Stomach (tissue), 19 donors: ENCODE measurements at places on chromosomes 2 and 18. TPM values are rescaled to one million over a fixed set of nuclear protein-coding genes. Genes with fewer than 3 reads are reported as not detected.

- H3K27ac ChIP-seq, result no peak overlapping the region
- H3K36me3 ChIP-seq, result no peaks in the 10 kb centered on the region
- no peak overlapping the region for H3K4me3 ChIP-seq
- peaks cover 5% of the 10 kb centered on the region for H3K27me3 ChIP-seq
- DNase-seq, result no peak
Measured at GRCh38 chr2:235447210-235447609, 46.6 kb upstream of the AGAP1 start.

DNA sequence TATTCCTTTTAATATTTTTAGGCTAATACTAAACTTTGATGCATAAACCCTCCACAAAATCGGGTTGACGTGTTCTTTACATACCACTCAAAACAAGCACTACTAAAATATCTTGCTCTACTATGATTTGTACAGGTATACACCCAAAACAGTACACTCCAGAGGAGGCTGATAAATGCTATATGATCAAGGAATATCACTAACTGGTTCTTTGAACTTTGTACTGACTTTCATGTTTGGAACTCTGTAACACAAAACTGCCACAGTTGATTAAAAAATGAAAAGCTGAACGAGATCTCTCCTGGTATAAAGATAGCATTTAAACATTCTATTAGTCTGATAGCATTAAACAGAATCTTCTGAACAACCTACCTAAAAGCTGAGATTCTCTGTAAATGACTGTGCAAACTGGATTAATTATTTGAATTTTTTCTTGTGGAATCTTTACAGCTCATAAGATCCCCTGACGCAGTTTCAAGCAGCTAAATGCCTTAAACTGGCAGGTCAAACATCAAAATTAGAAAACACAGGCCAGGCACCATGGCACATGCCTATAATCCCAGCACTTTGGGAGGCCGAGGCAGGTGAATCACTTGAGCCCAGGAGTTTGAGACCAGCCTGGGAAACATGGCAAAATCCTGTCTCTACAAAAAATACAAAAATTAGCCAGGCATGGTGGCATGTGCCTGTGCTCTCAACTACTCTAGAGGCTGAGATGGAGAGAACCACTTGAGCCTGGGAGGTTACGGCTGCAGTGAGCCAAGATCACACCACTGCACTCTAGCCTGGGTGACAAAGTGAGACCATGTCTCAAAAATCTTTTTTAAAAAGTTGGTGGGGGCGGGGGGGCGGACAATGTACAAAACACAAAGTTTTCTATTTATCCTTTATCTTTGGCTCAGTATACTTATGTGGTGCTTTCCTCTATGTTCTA, 150.6 kb downstream of the EXOC6B start:
- no peak for DNase-seq
- no peak overlapping the region for H3K4me3 ChIP-seq
- peaks cover 32% of the 10 kb centered on the region for H3K4me1 ChIP-seq
- no peaks in the 10 kb centered on the region for H3K27me3 ChIP-seq
- H3K36me3 ChIP-seq, result no peaks in the 10 kb centered on the region
- H3K27ac ChIP-seq, result no peak overlapping the region

DNA sequence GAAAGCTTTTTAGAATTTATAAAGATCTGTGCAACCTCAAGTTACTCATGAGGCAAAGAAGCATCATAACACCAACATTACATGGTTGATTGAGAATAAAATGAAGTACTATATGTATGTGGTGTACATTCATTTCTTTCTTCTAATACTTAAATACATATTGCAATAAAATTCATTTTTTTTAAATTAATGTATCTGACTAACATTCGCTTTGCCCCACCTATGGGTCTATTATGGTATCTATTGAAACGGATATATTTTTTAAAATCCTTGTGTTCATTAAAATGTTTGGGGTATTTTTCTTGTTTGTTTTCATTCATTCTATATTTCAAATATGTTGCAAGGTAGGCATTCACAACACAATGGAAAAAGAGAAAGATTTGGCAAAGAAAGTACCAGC, 237.5 kb downstream of the DSEL start:
- H3K27me3 ChIP-seq, result no peaks in the 10 kb centered on the region
- no peaks in the 10 kb centered on the region for H3K4me1 ChIP-seq
- no peak overlapping the region for H3K27ac ChIP-seq
- no peaks in the 10 kb centered on the region for H3K36me3 ChIP-seq
- no peak overlapping the region for H3K4me3 ChIP-seq

GRCh38 chr18:36706134-36706881, 122.5 kb downstream of the TPGS2 start:
- no peak overlapping the region for H3K27ac ChIP-seq
- no peak overlapping the region for H3K4me3 ChIP-seq
- no peaks in the 10 kb centered on the region for H3K36me3 ChIP-seq
- no peak for DNase-seq
- no peaks in the 10 kb centered on the region for H3K4me1 ChIP-seq

- DNase-seq, result no peak
- no peak overlapping the region for H3K4me3 ChIP-seq
- H3K4me1 ChIP-seq, result no peaks in the 10 kb centered on the region
- no peak overlapping the region for H3K27ac ChIP-seq
- H3K36me3 ChIP-seq, result no peaks in the 10 kb centered on the region
Measured at GRCh38 chr2:228848638-228849037, 422.4 kb downstream of the PID1 start.

DNA sequence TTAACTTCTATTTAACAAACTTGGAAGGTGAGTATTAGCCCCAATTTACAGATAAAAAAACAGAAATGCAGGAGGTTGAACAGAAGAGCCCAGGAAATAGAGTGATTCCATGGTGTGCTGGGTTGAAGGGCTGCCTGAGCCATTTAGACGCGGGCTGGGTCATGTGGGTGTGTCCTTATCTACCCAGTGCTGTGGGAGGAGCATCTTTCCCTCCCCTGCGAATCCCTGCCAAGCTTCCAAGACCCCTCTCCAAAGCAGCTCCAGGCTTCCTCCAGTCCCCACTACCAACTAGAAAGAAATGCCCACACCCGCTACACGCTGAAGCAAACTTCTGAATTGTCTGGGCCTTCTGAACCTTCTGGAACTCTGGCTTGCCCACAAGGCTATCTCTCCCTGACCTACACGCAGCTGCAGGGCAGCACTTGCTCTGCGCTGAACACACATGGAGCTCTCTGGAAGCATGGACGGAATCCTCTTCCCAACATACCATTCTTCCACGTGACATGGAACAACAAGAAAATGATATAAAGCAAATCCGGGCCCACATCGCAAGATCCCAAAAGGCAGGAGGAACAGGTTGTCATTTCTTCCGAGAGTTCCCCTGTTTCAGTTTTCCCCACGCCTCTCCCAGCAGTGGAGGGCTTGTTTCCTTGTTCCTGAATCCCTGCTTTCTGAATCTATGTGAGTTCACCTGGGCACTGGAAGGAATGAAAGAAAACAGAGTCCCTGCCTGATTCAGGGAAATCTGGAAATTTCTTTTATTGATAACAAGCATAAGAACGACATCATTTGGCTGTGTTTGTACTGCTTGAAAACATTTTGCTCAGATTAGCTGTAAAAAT, 562.7 kb upstream of the ID2 start:
- no peak overlapping the region for H3K4me3 ChIP-seq
- peak; percentile 35 for DNase-seq
- H3K36me3 ChIP-seq, result no peaks in the 10 kb centered on the region
- H3K27me3 ChIP-seq, result no peaks in the 10 kb centered on the region
- peak overlapping the region; percentile 13 for H3K27ac ChIP-seq

- H3K36me3 ChIP-seq, result no peaks in the 10 kb centered on the region
- peaks cover 61% of the 10 kb centered on the region for H3K4me1 ChIP-seq
- H3K27me3 ChIP-seq, result no peaks in the 10 kb centered on the region
- H3K27ac ChIP-seq, result no peak overlapping the region
- peak; percentile 79 for DNase-seq
Measured at GRCh38 chr2:219119422-219120043, 41.1 kb downstream of the NHEJ1 start.

DNA sequence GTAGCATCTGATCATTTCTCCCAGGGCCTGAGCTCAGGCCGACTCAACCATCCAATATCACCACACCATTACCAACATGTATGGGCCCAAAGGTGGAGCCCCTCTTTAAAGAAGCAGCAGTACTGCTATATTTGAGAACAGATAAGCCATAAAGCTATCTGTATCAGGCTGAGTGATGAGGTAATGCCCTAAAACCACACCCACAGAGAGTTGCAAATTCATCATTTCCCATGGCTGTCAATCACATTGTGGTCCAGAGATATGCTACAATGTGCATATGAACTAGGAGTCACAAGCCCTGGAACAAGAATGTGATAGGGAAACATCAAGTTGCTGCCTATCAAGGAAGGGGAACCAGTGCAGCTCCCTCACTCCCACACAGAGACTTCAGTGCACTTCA, 52.6 kb upstream of the GALNT13 start:
- no peak overlapping the region for H3K27ac ChIP-seq
- no peaks in the 10 kb centered on the region for H3K36me3 ChIP-seq
- no peak for DNase-seq
- H3K4me1 ChIP-seq, result no peaks in the 10 kb centered on the region

DNA sequence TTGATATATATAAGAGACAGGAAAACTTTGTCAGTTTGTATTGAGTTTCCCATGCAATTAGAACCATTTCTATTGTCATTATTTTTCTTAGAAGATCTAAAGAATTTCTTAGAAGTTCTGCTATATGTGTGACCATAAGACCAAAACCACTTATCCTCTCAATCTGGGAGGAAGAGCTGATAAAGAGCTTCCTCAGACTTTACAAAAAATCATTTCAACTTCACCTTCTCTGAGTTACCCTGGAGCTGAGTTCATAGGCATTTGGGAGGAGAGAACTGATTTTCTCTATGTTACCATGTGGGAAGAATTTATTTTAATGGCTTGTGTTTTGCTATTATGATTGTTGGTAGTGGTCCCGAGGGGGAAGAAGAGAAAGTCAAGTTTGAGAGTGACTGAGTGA, 329.3 kb downstream of the GPD2 start:
- no peaks in the 10 kb centered on the region for H3K36me3 ChIP-seq
- DNase-seq, result no peak
- H3K27me3 ChIP-seq, result no peaks in the 10 kb centered on the region
- H3K4me3 ChIP-seq, result no peak overlapping the region

- no peak for DNase-seq
- no peak overlapping the region for H3K4me3 ChIP-seq
- no peaks in the 10 kb centered on the region for H3K4me1 ChIP-seq
- H3K27me3 ChIP-seq, result no peaks in the 10 kb centered on the region
Measured at GRCh38 chr2:135086222-135086621, 34.1 kb downstream of the RAB3GAP1 start.

DNA sequence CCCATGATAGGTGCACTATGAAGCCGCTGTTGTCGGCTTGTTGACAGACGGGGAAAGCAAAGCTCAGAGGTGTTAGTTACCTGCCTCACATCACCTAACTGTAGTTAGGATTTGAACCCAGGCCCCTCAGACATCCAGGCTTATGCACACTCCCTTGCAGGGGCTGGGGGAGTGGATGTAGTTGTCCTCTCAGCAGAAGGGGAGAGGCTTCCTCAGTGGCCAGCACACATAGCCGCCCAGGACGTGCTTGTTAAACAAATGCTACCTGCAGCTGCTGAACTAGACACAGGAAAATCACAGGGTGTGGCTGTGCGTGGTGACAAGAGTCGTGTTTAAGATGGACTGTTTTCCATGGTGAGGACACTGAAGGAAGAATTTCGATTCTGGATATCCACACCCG, 39.2 kb downstream of the GREB1 start:
- H3K4me3 ChIP-seq, result no peak overlapping the region
- H3K27me3 ChIP-seq, result no peaks in the 10 kb centered on the region
- H3K27ac ChIP-seq, result no peak overlapping the region
- no peak for DNase-seq
- H3K4me1 ChIP-seq, result peaks cover 20% of the 10 kb centered on the region

DNA sequence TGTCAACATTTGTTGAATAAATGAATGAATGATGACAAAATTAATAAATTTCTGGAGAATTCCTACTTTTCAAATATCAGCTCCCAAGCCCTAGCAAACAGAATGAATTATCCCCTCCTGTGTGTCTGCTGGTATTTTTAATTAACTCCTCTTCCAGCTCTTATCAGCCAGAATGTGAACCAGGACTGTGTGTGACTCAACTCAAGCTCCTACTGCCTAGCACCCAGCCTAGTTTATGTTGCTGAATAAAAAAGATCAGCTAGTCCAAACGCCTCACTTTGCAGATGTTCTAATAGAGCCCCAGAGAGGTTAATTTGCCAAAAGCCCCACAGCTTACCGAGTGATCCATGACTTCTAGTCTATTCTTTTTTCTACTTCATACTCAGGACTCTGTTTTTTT, 50.3 kb downstream of the RABL2A start:
- no peak overlapping the region for H3K4me3 ChIP-seq
- H3K36me3 ChIP-seq, result no peaks in the 10 kb centered on the region
- DNase-seq, result no peak

- H3K27me3 ChIP-seq, result no peaks in the 10 kb centered on the region
- DNase-seq, result no peak
- H3K36me3 ChIP-seq, result no peaks in the 10 kb centered on the region
- H3K4me1 ChIP-seq, result no peaks in the 10 kb centered on the region
- peak overlapping the region; percentile 26 for H3K27ac ChIP-seq
Measured at GRCh38 chr2:68737711-68738110, 3.1 kb downstream of the ARHGAP25 start.

- no peaks in the 10 kb centered on the region for H3K4me1 ChIP-seq
- H3K36me3 ChIP-seq, result peaks cover 61% of the 10 kb centered on the region
- H3K27me3 ChIP-seq, result no peaks in the 10 kb centered on the region
- H3K4me3 ChIP-seq, result no peak overlapping the region
- DNase-seq, result no peak
- no peak overlapping the region for H3K27ac ChIP-seq
Measured at GRCh38 chr2:74081030-74081762, 66.5 kb downstream of the BOLA3 start.

DNA sequence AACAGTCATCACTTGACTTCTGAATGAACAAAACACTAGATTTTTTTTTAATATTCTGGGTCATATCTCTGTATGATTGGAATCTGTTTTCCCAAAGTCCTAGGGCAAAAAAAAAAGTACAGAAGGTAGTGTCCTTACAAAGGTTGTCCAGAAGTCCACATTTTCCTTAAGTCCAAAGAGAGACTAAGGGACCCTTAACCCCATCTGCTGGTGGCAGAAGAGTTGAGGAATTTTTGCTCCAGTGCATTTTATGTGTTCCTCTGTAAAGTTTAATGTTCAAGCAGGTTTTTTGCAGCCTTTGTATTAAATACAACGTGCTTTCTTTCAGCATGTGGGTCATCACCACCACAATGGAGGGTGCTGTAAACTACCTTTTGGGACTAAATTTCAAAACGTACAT, 215.9 kb downstream of the SP3 start:
- H3K27me3 ChIP-seq, result no peaks in the 10 kb centered on the region
- DNase-seq, result no peak

CXCR1 gene
- total RNA-seq, result 0.37 TPM

SH3BP4 gene
- 15.6 TPM for total RNA-seq

DSC2 gene
- 11.2 TPM for total RNA-seq

CD8B2 gene
- total RNA-seq, result not detected

TSHZ1 gene
- 9.4 TPM for total RNA-seq

TCF23 gene
- total RNA-seq, result not detected

CEBPZOS gene
- 2.9 TPM for total RNA-seq

MYO5B gene
- total RNA-seq, result 18.7 TPM

NR4A2 gene
- 17.4 TPM for total RNA-seq
